ENCODE measurements at places on chromosomes 11 and 22.

GRCh38 chr22:27194096-27194748 is 536.8 kb downstream of the MIAT start:
- DNase-seq = no peak

DNA sequence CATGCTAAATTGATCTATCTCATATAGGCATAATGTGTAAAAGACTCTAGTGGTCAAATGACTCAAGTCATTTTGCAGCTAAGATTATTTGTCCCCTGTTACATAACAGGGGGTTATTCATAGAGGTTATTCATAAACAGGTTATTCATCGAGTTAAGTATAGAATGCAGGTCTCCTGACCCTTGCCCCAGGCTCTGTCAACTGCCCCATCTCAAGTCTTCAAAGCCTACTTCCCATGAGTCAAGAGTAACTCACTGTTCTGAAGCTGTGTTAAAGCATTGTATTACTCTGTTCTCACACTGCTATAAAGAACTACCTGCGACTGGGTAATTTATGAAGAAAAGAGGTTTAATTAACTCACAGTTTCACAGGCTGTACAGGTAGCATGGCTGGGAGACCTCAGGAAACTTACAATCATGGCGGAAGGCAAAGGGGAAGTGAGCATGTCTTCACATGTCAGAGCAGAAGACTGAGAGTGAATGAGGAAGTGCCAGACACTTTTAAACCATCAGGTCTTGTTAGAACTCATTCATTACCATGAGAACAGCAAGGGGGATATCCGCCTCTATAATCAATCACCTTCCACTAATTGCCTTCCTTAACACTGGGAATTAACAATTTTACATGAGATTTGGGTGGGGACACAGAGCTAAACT is 226.2 kb upstream of the BLID start:
- DNase-seq = no peak

DNA sequence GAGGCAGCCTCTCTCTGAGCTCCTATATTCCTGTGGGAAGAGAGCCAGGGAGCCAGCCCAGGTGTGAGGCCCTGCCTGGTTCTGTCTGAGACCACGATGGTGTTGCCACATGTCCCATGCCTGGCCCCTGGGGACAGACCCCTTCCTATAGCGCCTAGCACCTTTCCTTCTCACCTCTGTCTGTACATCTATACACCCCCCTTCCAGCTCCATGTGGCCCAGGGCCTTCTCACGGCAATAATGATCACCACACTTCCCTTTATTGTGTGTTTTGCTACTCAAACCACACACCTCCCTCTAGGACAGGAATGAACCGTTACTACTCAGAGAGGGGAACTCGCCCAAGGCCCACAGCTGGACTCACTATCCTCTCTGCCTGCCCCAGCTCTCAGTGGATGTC is 12.8 kb downstream of the CD82 start:
- DNase-seq = no peak

DNA sequence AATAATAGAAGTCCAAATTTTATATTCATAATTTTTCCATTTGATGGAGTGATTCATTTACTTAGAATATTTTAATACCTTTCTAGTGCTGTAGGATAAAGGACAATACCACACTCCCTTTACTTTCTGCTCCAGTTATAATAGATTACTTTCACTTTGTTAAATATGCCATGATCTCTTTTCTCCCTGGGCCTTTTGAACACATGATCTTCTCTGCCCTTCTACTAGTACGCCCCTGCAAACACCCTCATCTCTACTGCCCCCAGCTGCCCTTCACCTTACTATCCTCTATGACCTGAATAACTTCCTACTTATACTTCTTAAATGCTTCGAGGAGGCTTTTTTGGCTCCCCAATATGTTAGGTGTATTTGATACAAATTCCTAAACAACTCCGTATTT is 177.3 kb downstream of the GUCY1A2 start:
- no peak for DNase-seq

DNA sequence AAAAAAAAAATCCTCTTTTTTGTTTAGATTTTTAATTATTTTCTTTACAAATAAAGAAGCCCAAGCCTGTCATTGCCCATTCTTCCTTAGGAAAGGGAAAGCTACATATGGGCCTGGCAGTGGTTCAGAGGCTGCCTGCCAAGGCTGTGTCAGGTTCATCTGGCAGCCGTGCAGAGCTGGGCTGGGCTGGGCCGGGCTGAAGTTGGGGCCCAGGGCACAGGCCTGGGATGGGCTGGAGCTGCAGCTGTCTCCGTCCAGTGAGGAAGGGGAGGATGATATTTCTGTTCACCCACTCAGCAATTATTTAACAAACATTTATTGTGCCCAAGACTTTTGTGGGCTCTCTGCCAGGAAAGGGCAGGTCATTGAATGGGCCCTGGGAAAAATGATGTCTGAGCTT is 4.6 kb downstream of the PRR5L start:
- no peak for DNase-seq

DNA sequence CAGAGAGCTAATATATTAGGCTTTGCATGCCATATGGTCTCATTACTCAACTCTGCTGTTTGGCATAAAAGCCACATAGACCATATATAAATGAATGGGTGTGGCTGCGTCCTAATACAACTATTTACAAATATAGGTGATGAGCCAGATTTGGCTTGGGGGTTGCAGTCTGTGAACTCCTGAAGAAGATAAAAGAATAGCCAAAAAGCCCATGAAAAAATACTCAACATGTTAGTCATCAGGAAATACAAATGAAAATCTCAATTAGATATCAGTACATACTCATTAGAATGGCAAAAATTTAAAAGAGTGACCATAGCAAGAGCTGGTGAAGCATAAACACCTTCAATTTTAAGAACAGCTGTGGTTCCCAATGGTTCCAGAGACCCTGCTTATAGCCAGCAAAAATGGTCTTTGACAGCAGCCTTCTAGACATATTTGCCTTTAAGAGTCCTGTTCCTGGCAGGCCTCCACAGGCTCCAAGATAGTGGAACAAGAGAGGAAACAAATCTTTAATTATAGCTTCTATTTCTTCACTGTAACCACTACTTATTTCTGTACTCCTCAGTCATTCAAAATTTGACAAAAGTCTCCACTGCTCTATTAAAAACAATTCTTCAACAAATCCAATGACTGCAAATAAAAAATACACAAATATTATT is 16.1 kb downstream of the C2CD3 start:
- no peak for DNase-seq

GRCh38 chr11:16891964-16892363 is 122.2 kb downstream of the PLEKHA7 start:
- no peak for DNase-seq

DNA sequence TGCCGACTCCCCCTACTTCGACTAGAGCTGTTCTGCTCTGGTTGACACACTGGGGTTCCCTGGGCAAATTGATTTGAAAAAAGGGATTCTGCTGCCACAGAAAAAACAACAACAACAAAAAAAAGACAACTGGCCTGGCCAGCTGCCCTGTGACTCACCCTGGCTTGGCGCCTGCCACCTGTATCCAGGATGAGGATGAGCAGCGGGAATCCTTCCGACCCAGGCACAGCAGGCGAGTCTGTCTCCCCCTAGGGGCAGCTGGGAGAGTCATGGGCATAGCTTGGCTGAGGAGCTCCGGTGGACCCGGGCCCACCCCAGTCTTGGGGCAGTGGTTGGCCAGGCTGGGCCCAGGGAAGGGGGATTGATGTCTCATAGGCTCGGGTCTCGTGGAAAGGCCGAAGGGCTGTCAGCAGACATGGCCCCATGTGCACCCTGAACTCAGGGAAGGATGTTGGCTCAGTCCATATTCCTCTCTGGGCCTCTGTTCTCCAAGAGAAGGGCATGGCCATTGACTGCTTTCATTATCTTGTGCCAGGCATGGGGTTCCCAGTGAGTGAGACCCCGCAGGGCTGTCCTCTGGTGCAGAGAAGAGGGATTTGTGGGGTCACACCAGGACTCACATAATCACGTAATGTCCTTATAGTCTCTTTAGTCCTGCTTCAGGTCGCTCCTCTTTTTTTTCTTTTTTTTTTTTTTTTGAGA is 10.4 kb upstream of the SUN2 start:
- no peak for DNase-seq

DNA sequence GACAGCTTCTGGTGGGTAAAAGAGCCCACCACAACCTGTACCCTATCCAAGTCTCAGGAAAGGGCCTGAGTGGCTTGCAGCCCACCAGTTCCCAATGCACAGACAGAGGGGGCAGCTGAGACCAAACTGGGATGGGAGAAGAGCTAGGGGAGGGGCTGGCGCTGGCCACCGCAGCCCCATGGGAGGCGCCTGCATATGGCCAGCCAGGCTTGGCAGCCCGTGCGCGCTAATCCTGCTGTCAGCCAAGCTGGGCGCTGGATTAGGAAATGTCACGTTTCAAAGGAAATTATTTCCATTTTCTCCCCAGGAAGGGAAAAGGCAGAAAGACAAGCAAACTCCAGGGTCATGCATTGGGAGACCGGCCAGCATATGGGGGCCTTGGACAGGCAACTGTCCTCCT is 236.8 kb downstream of the BUD13 start:
- no peak for DNase-seq

DNA sequence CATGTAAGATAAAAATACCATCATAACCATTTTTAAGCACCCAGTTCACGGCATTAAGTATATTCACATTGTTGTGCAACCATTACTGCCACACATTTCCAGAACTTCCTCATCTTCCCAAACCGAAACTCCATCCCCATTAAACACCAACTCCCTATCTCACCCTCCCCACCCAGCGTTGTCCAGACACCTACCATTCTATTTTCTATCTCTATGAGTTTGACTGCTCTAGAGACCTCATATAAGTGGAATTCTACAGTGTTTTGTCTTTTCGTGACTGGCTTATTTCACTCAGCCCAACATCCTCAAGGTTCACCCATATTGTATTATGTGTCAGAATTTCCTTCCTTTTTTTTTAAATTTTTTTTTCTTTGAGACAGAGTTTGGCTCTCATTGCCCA is 45.2 kb downstream of the PPFIA1 start:
- no peak for DNase-seq

GRCh38 chr22:43216738-43217137 is 29.8 kb upstream of the TTLL12 start:
- no peak for DNase-seq

GRCh38 chr11:108966978-108967377 is 302.1 kb downstream of the DDX10 start:
- DNase-seq = no peak

- DNase-seq = no peak
Observed at GRCh38 chr22:42644422-42645340, 4.3 kb upstream of the ATP5MGL start.

- DNase-seq = no peak
Observed at GRCh38 chr22:35114131-35114980, 48.4 kb downstream of the ISX start.

GRCh38 chr11:29364006-29364405 is 652.8 kb downstream of the KCNA4 start:
- DNase-seq = no peak

GRCh38 chr22:32747588-32747987 is 53.9 kb upstream of the TIMP3 start:
- no peak for DNase-seq

- DNase-seq = no peak
Observed at GRCh38 chr22:27193636-27194035, 536.2 kb downstream of the MIAT start.

GRCh38 chr11:1260023-1260501 is 37.2 kb downstream of the MUC5B start:
- peak; percentile 9 for DNase-seq

GRCh38 chr11:95611827-95612226 is 177.8 kb downstream of the FAM76B start:
- DNase-seq = no peak

DNA sequence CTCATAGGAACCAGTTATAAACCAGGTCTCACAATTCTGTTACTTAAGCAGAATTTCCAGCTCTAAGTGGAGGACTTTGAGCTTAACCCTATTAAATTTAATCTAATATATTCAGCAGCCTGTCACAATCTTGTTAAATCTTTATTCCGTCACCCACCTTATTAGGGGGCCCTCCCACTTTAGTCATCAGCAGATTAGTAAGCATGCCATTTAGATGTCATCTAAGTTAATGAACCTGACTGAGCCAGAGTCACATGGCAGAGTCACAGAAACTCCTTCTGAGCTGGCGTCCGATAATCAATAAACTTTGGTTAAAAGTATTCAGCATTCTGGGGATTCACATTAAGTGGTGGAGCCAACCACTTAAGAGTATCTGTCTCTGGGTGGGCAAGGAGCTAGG is 35.1 kb downstream of the TTC12 start:
- no peak for DNase-seq

DNA sequence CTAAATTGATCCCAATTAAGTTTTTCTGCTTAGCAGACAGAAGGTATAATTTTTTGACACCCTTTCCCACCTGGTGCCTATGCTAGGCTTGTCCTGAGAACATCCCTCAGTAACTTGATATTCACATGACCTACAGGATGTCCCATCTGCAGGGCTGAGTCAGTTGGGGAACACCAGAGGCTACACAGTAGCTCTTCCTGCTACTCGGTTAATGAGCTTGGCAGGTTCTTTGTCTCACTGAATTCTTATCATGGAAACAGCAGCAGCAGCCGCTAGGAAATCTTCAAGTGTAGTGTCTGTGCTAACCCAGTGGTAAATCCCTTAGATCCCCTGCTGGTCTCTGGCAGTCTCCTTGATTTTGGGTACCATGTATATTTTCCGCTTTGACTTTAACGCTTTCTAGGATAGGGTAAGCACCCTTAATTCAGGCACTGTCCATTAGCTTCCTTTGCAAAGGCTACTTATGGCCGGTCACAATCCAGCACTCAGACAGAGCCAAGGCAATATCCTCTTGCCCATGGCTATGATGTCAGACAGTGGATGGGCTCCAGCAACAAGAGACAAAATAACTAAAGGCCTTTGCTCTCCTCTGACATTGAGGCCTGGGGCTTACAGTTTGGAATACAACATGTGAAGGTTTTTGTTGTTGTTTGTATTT is 8.5 kb downstream of the MRPL16 start:
- no peak for DNase-seq

DNA sequence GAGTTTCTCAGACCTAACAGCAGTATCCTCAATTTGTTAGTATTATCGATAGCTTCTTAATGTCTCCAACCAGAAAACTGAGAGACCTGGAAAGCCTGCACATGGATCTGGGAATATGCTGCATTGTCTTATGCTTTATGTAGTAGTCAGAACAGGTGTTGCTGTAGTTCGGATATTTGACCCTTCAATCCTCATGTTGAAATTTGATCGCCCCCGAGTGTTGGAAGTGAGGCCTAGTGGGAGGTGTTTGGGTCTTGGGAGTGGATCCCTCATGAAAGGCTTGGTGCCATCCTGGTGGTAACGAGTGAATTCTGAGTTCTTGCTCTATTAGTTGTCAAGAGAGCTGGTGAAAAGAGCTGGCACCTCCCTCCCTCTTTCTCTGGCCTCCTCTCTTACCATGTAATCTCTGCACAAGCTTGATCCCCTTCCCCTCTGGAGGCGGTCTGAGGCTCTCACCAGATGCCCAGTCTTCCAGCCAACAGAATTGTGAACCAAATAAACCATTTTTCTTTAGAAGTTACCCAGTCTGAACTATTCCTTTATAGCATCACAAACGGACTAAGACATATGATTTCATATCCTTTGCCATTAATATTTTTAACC is 227.1 kb downstream of the DDX10 start:
- DNase-seq = no peak

- no peak for DNase-seq
Observed at GRCh38 chr11:95700471-95700817, 89.1 kb downstream of the FAM76B start.

- DNase-seq = no peak
Observed at GRCh38 chr11:103047837-103048236, 44.1 kb downstream of the DCUN1D5 start.

- no peak for DNase-seq
Observed at GRCh38 chr22:31639436-31640039, 22.5 kb downstream of the PISD start.

GRCh38 chr11:16097543-16097942 is 258.8 kb downstream of the SOX6 start:
- peak; percentile 57 for DNase-seq

- DNase-seq = no peak
Observed at GRCh38 chr11:65454311-65454695, 31.7 kb downstream of the NEAT1 start.
